ENCODE measurements at places on chromosomes 2 and 18.

- no peak for DNase-seq
These were observed 42.1 kb downstream of the NHEJ1 start for GRCh38 chr2:219118504-219118903.

GRCh38 chr2:221818616-221819320, 246.7 kb upstream of the EPHA4 start:
- no peak for DNase-seq

GRCh38 chr2:236956031-236956618, 129.6 kb upstream of the COPS8 start:
- no peak for DNase-seq

GRCh38 chr2:170141865-170142264, 36.1 kb upstream of the MYO3B start:
- peak; percentile 26 for DNase-seq

DNA sequence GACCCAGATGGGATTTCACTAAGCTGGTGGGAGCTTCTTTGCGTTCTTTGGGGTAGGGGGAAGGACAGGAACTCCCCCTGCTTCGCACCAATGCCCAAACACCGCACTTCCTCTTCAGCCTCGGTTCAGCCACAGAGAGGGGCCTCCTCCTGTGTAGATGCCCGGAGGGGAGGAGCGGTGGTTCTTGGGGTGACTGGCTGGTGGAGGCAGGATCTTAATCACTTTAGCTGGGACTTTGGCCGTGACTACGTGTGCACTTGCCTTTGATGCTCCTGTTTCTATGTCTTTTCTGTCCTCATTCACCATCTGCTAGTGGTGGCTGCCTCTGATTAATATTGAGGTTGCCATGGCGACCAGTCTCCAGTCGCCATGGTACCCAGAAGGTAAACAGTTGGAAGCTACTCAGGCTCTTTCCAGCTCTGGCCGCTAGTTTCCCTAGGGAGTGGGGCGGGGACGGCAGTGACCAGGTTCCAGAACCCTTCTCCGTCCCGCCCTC, 1.9 kb downstream of the CNGA3 start:
- DNase-seq: no peak

- no peak for DNase-seq
These were observed 29.1 kb upstream of the RNU4ATAC start for GRCh38 chr2:121501554-121501953.

- no peak for DNase-seq
These were observed 26.5 kb downstream of the PGAP1 start for GRCh38 chr2:196899976-196900375.

DNA sequence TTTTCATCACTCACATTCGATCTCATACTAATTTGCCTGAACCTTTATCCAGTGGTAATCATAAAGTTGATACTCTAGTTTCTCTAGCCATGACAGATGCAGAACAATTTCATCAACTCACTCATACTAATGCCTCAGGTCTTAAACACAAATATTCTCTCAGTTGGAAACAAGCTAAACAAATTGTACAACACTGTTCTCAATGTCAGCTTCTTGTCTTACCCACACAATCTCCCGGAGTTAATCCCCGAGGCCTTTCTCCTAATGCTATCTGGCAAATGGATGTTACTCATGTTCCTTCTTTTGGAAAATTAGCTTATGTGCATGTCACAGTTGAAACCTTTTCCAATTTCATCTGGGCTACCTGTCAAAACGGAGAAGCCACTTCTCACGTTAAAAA, 11.5 kb upstream of the CNOT11 start:
- DNase-seq: no peak

- DNase-seq: no peak
These were observed 1485.1 kb upstream of the TMEFF2 start for GRCh38 chr2:193679847-193680246.

DNA sequence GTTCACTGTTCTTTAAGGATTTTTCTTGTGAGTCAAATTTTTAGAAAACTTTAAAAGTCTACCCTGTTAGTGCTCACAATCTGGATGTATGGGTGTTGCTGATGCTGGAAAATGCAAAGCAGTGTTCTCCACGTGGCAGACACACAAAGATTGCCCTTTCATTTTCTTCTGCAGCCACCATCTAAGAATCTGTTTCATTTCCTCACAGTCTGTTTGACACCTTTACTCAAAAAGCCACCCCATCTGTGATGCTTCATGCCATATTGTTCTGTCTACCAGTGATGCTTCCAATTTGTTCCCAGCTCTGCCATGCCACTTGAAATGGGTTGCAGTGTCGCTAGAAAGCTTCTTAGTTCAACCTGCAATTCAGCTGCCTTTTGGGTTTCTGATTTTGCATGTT, 464.2 kb upstream of the UBE2E3 start:
- DNase-seq: no peak

DNA sequence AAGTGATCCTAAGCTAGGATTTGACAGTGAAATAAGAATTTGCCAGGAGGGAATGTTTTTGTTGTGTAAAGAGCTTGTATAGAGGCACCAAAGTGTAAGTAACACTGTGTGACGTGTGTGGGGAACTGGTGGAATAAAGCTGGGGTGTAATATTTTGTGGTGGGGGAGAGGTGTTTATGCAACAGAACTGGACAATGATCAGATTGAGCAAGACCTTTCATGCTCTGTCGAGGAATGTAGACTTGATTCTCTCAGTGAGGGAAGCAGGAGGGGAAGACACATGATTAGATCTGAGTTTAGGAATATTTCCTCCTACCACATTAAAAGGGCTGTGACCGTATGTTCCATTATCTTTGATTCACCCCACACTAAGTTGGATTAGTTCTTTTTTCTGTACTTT, 43.6 kb downstream of the EFEMP1 start:
- DNase-seq: no peak

DNA sequence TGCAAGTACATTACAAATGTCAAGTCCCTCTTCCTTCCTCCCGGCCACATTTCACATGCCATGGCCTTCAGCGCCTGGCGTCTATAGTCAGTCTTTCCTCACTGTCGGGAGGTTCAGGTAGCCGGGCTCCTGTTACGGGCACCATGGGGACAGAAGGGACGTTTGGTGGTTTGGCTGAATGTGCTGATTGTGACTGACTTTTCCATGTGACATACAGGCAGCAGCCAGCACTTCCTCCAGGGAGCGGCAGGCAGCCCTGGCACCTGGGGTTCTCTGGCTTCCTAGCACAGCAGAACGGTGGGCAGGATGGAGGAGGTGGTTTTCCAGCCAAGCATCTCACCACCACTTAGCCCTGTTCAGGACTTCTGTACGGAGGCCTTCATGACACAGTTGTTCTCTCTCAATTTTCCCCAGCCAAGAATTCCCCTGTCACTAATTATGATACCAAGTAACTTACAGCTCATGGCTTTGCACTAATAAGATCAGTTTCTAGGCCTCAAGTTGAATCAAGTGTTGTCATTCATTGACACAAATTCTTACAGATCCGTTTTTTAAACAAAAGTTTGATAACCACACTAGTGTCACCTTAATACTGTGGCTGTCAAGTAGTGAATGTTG, 83.9 kb upstream of the REV1 start:
- DNase-seq: no peak
